ENCODE measurements at places on chromosomes 1 and 21.

GRCh38 chr1:93350875-93351274 is 5.2 kb downstream of the DR1 start:
- no peak for DNase-seq

GRCh38 chr1:68485431-68486022 is 11.4 kb downstream of the DEPDC1 start:
- DNase-seq: no peak

DNA sequence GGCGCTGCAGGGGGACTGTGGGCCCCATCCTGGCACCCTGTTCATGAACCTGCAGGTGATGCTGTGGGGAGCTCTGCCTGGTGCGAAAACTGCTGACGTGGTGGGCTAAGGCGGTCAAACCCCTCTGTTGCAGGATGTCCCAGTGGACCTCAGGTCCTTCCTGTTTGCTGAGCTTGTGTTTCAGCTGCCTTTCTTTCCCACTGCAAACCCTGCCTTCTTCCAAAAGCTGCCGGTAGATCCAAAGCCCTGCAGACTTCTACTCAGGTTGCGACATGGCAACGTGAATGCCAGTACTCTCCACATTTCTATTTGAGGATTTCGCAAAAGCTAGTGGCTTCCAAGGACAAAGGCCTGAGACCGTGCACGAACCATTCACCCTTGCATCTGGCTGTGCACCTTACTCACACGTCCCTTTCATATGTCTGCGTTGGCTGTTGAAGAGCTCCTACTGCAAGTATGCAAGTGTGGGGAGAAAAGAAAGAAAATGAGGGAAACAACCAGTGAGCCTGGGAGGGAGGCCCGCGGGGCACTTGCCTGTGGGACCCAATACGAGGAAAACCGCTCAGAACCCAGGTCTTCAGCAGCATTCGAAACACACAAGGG is 6.2 kb upstream of the RRP1 start:
- no peak for DNase-seq

- no peak for DNase-seq
Measured at GRCh38 chr1:29785554-29785953, 549.2 kb downstream of the PTPRU start.

DNA sequence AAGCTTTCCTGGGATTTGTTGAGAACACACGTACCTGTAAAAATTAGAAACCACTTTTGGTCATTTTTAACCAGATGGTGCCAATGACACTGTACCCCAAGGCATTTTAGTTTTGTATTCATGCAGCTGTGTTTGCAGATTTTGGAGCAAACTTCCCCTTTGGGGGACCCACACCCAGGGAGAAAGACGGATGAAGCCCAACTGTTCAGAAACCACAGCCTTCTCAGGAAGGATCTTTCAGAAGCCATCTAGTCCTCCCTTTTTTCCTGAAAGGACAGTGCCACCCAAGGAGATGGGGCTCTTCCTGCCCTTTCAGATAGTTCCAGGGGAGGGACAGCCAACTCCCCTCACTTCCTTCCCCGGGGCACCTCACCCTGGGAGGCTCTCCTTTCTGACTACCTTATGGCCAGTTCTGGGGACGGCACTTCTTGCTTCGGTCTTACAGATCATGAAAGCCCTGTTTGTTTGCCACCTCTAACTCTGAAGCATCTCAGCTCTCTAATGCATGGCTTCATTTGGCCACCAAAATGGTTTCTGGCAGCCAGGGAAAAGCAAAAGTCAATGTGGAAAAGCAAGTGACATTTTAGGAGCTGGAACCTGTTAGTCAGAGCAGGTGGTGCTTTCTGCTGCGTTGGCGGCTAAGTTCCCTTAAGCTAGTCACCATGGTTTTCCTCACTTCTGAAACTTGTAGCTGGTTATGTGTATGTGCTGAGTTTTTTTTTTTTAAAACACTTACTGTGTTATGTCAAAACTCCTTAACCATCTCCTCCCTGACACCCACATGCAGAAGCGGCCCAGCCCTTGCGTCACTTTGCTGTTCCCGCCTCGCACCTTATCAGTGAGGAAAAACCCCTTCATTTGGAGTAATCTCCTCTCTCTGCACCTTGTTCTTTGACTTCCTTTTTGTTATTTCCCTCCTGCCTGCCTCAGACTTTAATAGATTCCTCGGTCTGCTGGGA is 10.1 kb downstream of the TMCC2 start:
- DNase-seq: no peak

- DNase-seq: no peak
Measured at GRCh38 chr1:159961636-159962035, 7.6 kb upstream of the SLAMF9 start.

DNA sequence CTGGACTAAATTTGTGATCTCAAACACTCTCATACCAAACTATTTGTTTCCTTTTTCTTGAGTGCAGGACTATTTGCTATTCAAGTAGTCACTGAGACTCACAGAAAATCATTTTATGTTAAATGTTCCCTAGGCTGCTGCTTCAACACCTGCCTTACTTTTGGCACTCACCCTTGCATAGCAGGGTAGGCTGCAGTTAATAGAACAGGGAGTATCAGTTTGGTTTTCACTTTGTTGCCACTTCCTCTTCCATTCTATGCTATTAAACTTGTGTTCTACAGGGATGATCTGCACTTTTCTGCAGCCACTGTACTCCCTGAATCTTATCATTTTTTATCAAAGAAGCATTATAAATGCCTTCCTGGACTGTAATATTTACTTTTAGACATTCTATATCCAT is 148.7 kb upstream of the PRMT6 start:
- no peak for DNase-seq

GRCh38 chr1:150550222-150551050 is 1.2 kb downstream of the ADAMTSL4 start:
- no peak for DNase-seq

DNA sequence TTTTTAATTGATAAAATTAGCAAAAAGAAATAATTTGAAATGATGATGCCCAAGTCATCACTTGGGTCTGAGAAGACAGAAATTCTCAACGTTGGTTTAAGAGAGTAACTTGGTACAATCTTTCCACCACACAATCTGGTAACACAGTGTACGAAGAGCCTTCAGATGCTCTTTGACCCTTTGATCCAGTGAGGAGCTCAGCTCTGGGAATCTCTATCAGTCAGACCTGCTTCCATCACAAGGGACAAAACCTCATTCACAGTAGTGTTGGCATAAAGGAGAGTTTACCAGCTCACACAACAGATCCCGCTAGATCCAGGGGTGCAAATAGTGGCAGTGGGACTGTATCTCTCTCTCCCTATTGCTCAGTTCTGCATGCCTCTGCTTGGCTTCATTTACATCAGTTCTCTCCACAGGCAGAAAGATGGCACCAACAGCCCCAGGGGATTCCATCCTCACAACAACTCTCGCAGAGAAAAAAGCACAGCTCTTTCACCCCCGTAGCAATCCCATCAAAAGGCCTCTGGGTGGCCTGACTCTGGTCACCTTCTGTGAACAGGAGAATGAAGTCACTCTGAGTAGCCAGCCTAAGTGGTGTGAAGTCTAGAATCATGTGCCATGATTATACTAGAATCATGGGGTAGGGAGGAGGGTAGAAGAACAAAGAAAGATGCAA is 119.7 kb downstream of the ZNF281 start:
- peak; percentile 8 for DNase-seq

GRCh38 chr1:246308533-246309075 is 198.5 kb downstream of the SMYD3 start:
- no peak for DNase-seq

GRCh38 chr1:99816656-99817055 is 33.5 kb upstream of the AGL start:
- DNase-seq: no peak

DNA sequence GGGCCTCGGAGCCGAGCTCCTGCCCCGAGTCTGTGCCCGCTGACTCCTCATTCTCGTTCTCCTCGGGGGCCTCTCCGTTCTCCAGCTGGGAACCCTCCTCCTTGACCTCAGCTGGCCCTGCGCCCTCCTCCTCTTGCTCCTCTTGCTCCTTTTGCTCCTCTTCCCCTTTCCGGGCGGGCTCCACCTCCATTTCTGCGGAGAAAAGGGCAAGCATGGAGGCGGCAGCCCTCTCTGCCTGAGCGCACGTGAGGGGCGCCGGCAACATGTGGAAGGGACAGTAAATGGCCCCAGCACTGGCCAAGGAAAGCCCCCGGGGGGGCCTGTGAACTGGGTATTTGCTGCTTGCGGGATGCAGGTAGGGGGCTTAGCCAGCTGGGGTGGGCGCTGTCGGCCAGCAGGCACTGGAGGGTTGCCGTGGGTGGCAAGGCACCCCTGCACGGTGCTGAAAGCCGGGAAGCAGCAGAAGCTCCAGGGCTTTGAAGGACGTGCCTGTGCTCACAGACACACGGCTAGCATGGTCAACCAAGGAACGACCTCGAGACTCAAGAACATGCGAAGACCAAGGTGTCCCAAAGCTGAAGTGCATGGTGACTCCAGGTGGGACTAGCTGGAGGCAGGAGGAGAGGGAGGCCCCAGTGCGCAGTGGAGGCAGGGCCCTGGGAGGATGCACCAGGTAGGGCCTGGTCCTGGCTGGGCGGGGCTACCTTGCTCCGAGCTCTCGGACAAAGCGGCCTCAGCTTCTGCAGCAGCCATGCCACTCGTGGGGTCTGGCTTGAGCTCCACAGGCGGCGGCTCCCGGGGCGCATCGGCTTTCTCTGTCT is 30.7 kb downstream of the ZBTB17 start:
- no peak for DNase-seq

DNA sequence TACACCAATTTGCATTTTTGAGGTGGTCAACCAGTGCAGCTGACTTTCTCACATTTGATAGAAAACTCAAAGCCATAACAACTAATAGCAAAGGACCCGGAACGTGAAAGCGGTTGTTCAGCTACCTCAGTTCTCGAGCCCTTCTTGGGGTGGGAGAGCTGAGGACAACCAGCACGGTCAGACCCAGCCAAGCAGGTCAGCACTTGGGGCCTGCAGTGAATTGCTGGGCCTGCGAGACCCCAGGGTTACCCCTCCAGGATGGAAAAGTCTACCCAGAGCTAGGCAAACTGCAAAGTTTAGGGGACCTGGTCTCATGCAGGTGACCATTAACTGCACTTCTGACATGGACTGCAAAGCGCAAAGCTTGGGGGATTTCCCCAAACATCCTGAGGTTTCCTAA is 23.8 kb upstream of the AJAP1 start:
- DNase-seq: no peak

- no peak for DNase-seq
Measured at GRCh38 chr1:54848134-54848948, 38.7 kb downstream of the DHCR24 start.

DNA sequence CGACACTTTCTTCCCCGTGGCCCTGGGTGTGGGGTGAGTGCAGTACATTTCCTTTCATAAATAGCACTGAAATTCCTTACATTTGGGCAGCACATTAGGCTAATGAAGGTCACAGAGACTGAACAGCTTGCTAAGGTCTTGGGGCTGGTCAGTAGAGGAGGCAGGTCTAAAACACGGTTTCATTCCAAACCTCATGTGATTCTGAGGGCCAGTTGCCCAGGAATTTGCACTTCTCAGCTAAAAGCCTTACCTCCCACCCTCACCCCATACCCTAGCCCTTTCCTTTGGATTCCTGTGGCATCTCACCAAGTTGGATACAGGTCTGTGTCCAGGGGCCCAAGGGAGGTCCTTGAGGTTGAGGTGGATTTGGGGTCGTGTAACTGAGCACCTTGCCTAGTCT is 147.8 kb upstream of the CD34 start:
- no peak for DNase-seq

DNA sequence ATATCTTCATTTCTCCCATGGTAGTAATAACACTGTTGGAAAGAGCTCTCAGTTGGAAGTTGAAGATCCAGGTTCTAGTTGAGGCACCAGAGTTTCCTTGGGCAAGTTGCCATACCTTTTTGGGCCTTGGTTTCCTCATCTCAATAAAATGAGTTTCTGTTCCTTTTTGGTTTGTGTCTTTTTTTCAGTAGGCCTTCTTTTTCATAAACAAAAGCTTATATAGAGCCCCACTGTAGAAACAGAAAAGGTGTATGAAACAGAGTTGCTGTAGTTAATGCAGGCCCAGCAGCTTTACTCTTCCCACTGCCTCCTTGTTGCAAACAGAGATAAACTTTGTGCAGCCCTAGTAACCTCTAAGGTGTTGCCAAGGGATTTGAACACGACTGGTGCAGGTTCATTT is 41.7 kb downstream of the WNT4 start:
- no peak for DNase-seq

- no peak for DNase-seq
Measured at GRCh38 chr1:3074800-3075199, 5.8 kb downstream of the PRDM16 start.

- DNase-seq: no peak
Measured at GRCh38 chr1:89842567-89843272, 21.9 kb downstream of the LRRC8D start.

DNA sequence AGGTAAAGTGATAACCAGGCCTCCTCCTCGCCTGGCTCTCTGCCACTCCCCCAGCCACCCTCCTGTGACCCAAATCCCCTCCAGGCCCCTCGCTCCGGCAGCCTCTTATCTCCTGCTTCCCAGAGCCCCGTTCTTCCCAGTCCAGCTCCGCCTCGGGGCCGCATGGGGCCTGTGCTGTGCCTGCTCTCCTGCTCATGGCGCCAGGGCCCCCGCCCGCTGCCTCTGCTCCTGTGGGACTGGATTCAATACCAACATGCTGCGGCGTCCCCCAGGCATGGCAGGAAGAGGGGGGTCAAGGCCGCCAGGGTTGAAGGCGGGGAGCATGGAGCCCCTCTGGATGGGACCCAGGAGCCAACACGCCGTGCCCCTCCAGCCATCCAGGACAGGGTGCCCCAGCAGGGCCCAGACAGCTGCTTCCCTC is 213.0 kb upstream of the VAMP3 start:
- DNase-seq: no peak

DNA sequence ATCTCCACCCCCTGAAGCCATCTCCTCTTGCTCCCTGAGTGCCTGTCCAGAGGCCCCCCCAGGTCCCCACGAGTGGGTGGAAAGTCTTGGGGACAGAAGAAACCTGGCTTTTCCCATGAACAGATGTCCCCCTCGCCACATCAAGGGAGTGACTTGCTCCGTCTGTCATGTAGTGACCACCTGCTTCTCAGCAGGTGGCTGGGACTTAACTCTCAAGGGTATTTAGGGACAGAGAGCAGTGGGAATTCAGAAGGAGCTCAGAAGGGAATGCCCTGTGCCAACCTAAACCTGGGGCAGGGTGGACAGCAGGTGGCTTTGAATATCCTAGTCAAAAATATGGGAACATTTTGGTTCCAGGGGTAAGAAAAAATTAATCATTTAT is 139.8 kb downstream of the PRDM16 start:
- no peak for DNase-seq

- peak; percentile 9 for DNase-seq
Measured at GRCh38 chr1:59139396-59139795, 157.5 kb upstream of the FGGY start.

DNA sequence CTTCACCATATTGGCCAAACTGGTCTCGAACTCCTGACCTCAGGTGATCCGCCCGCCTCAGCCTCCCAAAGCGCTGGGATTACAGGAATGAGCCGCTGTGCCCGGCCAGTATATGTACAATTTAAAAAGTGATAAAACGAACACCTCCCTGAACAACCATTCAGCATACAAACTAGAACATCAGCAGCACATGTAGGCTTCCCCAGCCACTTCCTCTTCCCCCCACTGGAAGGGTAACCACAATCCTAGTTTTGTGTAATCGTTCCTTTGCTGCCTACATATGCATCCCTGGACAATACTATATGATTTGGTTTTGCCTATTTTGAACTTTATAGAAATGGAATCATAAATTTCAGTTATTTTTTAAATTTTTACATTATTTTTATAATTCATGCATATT is 60.4 kb downstream of the DESI2 start:
- no peak for DNase-seq

GRCh38 chr1:231879296-231879695 is 252.7 kb downstream of the DISC1 start:
- DNase-seq: no peak
